ENCODE measurements at places on chromosomes 11 and 22.

DNA sequence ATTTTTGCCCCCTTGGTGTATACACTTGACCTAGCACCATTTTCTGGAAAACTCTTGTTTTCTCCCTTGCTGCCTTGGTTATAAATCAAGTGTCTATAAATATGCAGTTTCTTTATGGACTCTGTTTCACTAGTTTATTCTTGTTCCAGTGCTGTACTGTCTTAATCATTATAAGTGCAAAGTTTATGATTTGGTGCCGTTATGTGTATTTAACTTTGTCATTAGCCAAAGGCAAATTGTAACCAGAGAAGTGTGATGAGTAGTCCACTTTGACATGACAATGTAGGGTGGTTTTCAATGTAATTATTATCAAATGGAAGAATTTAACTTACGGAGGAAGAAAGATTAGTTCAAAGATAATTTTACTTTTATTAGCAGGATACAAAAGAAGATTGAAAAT is 40.3 kb downstream of the SPECC1L start:
- DNase-seq: no peak

- DNase-seq: no peak
Measured at GRCh38 chr11:120217941-120218694, 7.3 kb downstream of the OAF start.

- no peak for DNase-seq
Measured at GRCh38 chr22:21959274-21960074, 6.8 kb upstream of the PPM1F start.

GRCh38 chr11:73510877-73511276 is 87.0 kb downstream of the FAM168A start:
- no peak for DNase-seq

DNA sequence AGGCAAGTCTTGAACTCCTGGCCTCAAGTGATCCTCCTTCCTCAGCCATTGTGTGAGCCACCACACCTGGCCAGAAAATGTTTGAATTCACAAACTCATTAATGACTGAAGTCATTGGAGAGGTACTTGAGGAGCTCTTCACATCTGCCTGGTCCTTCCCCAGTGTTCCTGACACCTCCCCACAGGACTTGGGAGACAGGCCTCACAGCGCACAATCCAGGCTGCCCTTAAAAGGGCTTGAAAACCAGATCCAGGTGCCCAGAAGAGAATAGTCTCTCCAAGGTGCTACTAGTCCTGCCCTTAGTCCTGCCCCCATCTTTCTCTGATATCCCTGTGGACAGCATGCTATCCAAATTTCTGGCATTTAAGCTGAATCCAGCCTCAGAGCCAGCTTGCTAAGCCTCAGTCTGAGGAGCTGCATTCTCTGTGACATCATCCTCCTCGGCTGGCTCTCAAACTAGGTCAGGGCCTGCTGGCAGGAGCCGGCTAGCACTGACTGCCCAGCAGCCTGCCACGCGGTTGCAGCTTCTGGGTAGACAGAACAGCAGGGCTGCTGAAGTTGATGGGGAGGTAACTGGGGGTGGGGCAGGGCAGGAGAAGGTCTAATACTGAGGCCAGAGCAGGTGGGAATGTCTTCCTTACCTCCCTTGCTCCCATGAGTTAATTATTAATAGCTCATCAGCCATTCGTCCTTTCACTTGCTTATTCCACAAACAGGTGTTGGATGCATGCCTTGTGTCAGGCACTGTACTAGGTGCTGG is 35.3 kb upstream of the NECTIN1 start:
- no peak for DNase-seq

GRCh38 chr11:1086171-1087102 is 11.8 kb downstream of the MUC2 start:
- DNase-seq: no peak

GRCh38 chr11:116890193-116890592 is 52.8 kb upstream of the APOA1 start:
- DNase-seq: no peak

GRCh38 chr11:36053281-36053680 is 109.4 kb downstream of the LDLRAD3 start:
- no peak for DNase-seq

GRCh38 chr11:11968511-11969280 is 39.7 kb downstream of the DKK3 start:
- DNase-seq: no peak

- no peak for DNase-seq
Measured at GRCh38 chr11:81237139-81237538, 1496.5 kb downstream of the FAM181B start.

DNA sequence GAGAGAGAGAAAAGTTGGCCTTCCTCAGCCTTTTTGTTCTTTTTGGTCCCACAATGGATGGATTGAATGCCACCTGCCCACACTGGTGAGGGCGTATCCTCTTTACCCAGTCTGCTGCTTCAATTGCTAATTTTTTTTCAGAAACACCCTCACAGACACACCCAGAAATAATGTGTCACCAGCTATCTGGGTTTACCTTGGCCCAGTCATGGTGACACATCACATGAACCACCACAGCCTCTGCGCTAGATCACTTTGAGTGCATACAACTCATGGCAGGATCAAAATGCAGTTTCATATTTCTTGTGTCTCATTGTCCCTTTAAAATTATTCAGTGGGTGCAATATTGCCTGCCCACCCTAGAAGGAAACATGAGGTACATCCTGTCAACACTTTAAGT is 63.3 kb downstream of the ADAMTS15 start:
- no peak for DNase-seq

DNA sequence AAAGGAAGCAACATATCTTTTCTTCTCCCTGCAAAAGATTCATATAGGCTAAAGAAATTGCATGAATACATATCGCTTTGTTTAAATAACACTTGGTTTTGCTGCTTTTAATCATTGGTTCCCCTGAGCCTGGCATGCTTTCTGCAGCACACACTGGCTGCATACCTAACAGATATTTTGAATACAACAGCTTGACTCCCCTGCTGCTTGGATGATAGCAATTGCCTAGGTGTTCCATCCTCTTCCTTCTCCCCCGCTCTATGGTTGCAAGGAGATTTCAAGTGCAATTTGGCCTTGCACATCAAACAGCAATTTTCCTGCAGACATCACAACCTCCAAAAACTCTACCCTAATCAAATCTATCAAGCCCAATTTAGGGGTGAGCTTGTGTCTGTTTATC is 430.0 kb downstream of the NTM start:
- DNase-seq: no peak

DNA sequence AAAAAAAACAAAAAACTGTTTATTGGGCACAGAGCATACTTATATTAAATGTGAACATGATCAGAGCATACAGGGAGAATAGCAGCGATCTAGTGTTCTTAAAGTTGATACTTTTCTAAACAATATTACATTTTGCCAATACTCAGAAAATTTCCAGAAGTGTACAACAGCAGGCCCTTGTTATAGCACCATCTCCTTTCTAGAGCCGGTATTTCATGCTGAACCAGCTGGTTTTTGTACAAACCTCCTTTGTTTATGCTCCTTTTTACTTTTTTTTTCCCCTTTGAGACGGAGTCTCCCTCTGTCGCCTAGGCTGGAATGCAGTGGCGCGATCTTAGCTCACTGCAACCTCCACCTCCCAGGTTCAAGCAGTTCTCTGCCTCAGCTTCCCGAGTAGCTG is 90.7 kb downstream of the PPP6R3 start:
- no peak for DNase-seq

GRCh38 chr11:109507836-109508561 is 86.0 kb downstream of the C11orf87 start:
- DNase-seq: no peak

GRCh38 chr11:76209973-76210930 is 4.0 kb upstream of the WNT11 start:
- no peak for DNase-seq

GRCh38 chr22:35746248-35746647 is 28.6 kb downstream of the APOL5 start:
- DNase-seq: no peak

GRCh38 chr11:63745304-63746170 is 23.0 kb downstream of the ZFTA start:
- no peak for DNase-seq

- DNase-seq: no peak
Measured at GRCh38 chr11:82176365-82176764, 557.3 kb downstream of the FAM181B start.

GRCh38 chr22:22161924-22162851 is 82.4 kb upstream of the VPREB1 start:
- DNase-seq: no peak

- no peak for DNase-seq
Measured at GRCh38 chr11:122268601-122269130, 152.7 kb upstream of the BLID start.

GRCh38 chr11:27353593-27354358 is 9.2 kb downstream of the CCDC34 start:
- no peak for DNase-seq

- DNase-seq: no peak
Measured at GRCh38 chr11:71568704-71569349, 3.5 kb downstream of the KRTAP5-10 start.

GRCh38 chr22:50343541-50343935 is 411 bp downstream of the PPP6R2 start:
- no peak for DNase-seq

GRCh38 chr11:60069450-60069849 is 13.0 kb downstream of the MS4A3 start:
- DNase-seq: no peak

- DNase-seq: no peak
Measured at GRCh38 chr11:119297938-119298337, 19.0 kb downstream of the MCAM start.

DNA sequence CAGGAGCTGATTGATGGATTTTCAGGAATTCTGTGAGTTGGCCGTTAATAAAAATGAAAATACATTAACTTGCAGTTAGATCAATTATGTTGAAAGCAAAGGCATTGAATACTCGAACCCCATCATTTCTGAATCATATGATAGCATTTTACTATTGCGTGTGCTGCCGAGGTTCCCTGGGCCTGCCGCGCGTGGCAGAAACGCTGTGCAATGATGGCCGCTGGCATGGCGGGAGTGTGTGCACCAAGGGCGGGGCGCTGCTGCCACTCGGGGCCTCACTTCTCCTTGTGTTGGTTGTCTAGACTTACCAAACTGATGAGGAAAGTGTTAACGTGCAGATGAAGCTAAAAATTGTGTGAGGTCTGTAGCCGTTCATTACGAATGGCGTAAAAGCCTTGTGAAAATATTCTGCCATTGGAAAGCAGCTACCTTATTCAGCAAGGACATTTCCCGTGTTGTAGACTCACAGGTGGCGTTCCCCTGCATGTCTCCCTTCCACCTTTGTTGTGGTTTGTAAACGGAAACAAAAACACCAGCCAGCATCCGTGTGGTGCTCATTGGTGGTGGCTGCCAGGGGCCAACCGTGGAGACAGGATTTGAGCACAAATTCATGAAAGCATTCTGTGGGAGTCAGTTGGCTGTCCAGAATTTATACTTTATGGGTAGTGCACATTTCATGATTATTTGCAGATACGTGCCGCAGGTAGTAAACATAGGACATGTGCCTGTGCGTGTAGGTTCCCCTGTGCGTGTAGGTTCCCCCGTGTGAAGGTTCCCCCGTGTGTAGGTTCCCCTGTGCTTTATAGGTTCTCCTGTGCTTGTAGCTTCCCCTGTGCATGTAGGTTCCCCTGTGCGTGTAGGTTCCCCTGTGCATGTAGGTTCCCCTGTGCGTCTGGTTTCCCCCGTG is 5.9 kb upstream of the GRAMD4 start:
- DNase-seq: no peak

DNA sequence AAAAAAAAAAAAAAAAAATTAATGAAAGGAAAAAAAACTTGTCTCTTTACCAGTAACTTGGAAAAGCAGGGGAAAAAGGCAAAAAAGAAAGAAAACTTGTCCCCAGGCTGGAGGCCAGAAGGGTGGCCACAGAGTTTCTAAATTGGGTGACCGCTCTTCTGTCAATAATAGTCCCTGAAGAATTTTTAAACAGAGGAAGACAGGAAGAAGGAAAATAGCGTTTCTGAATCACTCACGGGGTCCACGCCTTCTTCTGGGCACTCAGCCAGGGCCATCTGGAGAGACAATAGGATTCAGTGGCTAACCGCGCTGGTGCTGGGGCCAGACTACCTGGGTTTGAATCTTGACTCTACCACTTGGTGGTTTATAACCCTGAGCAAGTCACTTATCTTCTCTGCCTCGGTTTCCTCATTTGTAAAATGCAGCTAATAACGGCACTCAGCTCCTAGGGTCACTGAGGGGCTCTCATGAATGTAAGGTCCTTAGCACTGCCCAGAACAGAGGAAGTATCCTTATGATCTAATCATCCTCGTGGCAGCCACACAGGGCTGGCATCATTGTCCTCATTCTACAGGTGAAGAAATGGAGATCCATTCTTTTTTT is 7.0 kb downstream of the C11orf86 start:
- no peak for DNase-seq

- DNase-seq: no peak
Measured at GRCh38 chr11:7892059-7892699, 38.9 kb downstream of the OR10A6 start.

DNA sequence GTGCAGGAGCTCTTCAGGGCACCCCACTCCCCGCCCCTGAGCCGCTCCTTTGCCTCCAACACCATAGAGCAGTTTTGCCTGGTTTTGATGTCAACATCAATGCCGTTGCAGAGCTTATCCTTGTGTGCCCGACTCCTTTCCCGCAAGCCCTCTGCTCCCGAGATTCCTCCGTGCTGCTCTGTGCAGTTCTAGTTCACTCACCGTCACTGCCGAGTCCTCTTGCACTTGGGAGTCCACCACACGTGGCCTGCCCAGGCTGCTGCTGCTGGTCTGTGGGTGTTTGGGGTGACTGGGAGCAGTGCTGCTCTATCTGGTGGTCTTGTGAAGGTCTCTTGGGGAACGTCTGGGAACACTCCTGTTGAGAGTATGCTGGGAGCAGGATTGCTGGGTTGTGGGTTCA is 63.8 kb upstream of the ANO1 start:
- DNase-seq: no peak

GRCh38 chr11:119169282-119169719 is 776 bp downstream of the NLRX1 start:
- no peak for DNase-seq

GRCh38 chr11:66891851-66892660 is 35.2 kb downstream of the LRFN4 start:
- DNase-seq: no peak

DNA sequence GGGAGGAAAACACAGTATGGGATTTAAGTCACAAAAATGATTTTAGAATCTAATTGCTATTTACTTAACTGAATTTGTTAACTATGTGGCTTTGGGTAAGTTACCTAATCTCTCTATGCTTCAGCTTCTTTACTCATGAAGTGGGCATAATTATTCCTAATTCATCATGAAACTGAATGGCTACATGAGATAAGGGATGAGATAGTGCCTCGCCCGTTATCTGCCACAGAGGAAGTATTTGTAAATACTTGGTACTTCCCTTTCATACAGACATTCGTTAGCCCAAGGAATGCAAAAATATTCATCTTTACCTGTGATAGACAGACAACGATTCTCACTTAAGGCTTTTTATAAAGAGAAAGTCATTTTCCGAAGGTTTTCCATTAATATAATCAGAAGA is 221.2 kb upstream of the BLID start:
- no peak for DNase-seq

DNA sequence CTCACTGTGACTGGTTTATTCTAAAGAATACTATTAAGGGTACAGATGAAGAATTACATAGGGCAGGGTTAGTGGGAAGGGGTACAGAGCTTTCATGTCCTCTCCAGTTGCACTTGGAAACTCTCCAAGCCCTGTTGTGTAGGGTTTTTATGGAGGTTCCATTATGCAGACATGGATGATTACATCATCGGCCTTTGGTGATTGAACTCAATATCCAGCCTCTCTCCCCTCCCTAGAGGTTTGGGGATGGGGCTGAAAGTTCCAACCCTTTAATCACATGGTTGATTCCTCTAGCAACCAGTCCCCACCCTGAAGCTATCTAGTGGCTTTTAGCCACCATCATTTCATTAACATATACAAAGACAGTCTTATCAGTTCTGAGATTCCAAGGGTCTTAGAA is 472.6 kb downstream of the BUD13 start:
- no peak for DNase-seq

GRCh38 chr11:123797114-123797513 is 9.0 kb downstream of the OR6M1 start:
- DNase-seq: no peak
